ENCODE measurements at places on chromosomes 2 and 18.

- no peak for DNase-seq
Observed at GRCh38 chr2:190129421-190130199, 67.1 kb upstream of the MSTN start.

- peak; percentile 60 for DNase-seq
Observed at GRCh38 chr2:219356834-219357233, 24.3 kb upstream of the RESP18 start.

- no peak for DNase-seq
Observed at GRCh38 chr2:101828673-101829334, 131.3 kb downstream of the MAP4K4 start.

GRCh38 chr2:156157670-156158069 is 174.9 kb downstream of the NR4A2 start:
- no peak for DNase-seq

DNA sequence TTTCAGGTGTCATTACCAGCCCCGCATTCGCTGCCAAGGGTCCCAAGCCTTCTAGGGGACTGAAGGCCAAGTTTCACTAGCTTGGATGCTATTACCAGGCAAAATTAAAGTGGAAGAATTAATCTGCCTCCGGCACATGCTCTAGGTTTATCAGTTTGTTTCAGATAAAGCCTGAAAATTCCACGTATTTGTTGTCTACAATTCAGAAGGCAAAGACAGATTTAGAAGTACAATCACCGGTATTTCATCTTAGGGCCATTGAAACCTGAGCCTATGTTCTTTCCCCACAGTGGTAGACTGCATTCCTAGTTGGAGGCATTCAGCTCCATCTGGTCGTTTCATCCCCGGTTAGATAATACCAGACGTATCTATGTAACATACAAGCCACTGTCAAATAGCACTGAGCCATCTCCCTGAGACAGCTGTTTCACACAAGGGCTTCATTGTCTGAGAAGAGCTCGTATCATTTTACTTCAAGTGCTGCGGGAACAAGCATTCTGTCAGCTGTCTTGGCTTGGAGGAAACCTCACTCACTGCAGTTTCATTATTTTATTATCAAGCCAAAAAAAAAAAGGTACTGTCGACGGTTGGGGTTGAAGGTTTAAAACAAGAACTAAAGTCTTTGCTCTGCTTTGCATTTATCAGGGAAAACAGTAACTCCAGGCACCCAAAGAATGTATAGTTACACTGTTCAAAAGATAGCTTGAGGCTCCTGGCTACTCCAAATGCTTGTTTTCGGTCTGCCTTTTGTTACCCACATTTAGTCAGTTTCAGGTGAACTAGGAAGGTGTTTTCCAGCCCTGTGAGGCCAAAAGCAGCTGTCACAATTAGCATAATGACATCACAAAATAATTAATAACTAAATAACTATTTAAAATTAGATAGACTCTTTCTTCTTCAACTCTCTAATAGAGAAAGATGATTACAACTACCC is 76.7 kb downstream of the TGIF1 start:
- peak; percentile 81 for DNase-seq

DNA sequence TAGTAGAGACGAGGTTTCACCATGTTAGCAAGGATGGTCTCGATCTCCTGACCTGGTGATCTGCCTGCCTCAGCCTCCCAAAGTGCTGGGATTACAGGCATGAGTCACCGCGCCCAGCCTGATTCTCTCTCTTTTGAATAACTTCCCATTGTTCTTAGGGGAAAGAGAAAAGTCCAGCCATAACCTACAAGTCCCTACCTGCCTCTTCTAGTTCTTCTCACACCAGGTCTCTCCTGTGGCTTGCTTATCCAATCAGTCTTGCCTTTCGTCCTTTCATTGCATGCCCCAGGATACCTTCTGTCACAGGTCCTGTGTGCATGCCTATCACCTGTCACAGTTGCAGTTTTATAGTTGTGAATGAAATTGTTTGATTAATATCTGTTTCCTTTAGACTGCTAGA is 148.1 kb downstream of the SLC4A3 start:
- DNase-seq = no peak

GRCh38 chr18:35864916-35865315 is 107.6 kb upstream of the RMP24 start:
- DNase-seq = no peak

- DNase-seq = no peak
Observed at GRCh38 chr2:174392706-174393105, 2.8 kb upstream of the SCRN3 start.

- DNase-seq = peak; percentile 86
Observed at GRCh38 chr2:6828299-6828584, 37.5 kb downstream of the CMPK2 start.

- DNase-seq = no peak
Observed at GRCh38 chr2:14423145-14423906, 209.2 kb upstream of the LRATD1 start.

DNA sequence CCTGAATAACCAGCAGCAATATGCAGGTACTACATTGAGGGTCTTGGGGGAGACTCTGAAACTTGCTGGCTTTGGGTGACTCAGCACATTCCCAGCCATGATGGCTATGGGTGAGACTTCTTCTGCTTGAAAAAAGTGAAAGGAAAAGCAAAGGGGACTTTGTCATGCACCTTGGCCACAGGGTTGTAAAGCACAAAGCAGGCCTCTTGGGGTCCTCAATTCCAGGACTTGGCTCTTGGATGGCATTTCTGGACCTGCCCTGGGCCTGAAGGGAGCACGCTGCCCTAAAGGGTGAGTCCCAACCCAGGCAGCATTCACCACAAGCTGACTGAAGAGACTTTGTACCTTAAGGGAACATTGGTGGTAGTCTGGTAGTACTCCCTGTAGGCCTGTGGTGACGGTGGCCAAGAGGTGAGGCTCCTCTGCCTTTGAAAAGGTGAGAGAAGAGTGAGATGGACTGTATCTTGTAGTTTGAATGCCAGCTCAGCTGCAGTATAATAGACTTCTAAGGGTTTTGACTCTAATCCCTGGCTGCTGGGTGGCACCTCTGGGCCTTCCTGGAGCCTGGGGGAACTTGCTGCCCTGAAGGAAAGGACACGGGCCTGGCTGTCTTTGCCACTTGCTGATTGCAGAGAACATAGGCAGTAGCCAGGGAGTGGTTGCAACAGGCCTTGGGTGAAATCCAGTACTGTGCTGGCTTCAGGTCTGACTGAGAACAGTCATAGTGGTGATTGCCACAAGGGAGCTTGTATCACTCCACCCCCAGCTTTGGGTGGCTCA is 36.5 kb upstream of the CYTIP start:
- DNase-seq = no peak

- no peak for DNase-seq
Observed at GRCh38 chr2:187171318-187171717, 276.7 kb downstream of the CALCRL start.

GRCh38 chr2:133713049-133713580 is 144.9 kb upstream of the NCKAP5 start:
- DNase-seq = no peak

DNA sequence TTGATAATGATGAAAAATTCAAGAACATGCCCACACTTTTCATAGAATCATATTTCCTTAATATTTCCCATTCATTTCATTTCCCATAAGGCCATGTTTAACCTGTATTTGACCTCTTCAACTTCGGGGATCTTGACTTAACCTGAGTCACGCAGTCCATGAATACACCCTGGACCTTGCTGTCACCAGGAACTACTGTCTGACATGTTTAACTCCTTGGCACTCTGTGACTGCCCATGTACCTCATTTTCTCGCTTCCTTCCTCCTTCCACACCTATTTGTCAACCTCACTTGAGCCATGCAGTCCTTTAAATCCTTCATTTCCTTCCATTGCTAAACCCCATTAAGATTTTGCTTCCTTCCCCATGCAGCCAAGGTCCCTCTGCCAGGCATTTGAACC is 16.3 kb downstream of the ABCB11 start:
- no peak for DNase-seq

GRCh38 chr18:60684843-60685513 is 312.4 kb upstream of the MC4R start:
- DNase-seq = peak; percentile 59

DNA sequence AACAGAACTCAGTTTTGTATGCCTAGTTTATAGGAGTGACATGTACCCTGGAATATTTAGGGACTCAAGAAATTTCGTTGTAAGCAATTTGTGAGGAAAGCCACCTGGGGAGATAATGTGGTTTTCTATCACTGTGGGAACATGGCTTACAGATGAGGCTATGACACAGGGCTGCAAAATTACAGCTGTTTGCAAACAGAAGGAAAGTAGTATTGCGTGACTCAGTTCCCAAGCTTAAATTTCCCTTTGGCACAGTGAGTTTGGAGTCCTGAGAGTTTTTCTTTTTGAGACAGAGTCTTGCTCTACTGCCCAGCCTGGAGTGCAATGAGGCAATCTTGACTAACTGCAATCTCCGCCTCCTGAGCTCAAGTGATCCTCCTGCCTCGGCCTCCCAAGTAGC is 149.8 kb downstream of the MYO5B start:
- no peak for DNase-seq

DNA sequence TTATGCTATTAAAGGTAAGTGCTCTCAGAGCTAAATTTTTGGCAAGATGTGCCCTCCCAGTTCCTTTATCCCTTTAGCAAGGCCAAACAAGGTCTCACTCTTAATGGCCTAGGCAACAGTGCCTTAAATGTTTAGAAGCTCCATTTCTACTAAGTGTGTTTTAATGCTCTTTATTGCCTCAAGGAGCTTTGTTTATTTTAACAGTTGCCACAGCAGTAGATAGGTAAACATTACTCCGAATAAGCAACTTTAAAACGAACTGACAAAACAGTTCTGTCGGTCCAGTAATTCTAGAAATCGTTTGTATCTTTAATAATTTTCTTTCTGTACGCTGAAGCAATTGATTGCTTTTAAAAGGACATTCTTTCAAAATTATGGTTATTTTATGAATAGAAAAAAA is 74.5 kb downstream of the PIEZO2 start:
- no peak for DNase-seq

GRCh38 chr2:157460384-157460837 is 16.5 kb upstream of the CYTIP start:
- DNase-seq = no peak

DNA sequence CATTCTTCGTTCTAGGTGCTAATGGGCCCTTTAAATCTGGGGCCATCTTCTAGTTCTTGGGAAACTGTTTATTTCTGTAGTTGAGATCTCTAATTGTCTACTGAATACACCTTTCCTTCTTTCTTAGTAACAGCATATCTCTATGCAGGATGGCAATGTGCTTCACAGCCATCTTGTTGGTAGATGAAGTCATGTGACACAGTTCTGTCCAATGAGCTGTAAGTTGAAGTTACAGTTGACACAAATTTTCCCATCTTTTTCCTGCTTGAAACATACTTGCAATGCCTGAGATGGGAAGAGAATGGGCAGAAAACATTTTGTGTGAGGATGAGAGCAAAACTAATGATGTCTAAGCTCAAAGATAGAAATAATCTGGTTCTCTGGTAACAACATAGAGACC is 57.3 kb upstream of the PHLPP1 start:
- DNase-seq = no peak
